Astrocyte (in vitro differentiated cells and primary cell): ENCODE measurements at places on chromosomes 2 and 18.

- peaks cover 33% of the 10 kb centered on the region for H3K4me1 ChIP-seq
- H3K4me3 ChIP-seq = no peak overlapping the region
- no peaks in the 10 kb centered on the region for H3K27me3 ChIP-seq
- no peak overlapping the region for H3K27ac ChIP-seq
These were observed 51.3 kb downstream of the ZNF516 start for GRCh38 chr18:76443519-76444445.

DNA sequence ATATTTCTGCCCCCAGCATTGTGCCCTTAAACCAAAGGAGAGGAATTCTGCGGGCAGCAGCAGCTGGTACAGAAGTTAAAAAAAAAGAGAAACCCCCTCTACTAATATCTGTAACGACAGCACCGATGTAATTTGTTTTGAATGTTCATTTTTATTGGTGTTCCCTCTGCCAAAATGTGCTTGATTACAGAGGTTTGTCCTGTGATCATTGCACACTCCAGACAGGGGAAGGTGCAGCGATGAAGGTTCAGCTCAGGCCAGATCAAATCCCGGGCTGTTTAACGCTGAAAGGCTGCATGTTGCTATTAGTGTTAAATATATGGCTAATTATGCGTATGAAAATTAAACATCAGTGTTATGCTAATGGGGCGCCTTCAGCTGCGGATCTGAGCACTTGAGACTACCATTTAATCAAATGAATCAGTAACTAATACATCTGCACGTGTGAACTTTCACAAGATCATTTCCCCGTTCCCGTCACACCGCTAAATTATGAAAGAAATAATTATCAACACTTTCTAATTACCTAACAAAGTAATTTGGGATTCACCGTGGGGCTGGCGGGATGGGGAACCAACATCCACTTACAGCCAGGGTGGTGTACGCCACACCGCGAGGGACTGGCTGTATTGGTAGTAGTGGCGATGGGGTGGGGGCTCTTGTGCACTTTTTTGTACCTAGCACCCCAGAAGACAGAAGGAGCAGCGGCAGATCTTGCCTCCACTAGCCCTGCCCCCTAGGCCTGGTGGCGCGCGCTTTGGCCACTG is 1.5 kb upstream of the DLX1 start:
- no peak for DNase-seq
- no peak overlapping the region for H3K27ac ChIP-seq
- no peak overlapping the region for H3K4me3 ChIP-seq
- peaks cover 89% of the 10 kb centered on the region for H3K27me3 ChIP-seq

- peaks cover 16% of the 10 kb centered on the region for H3K36me3 ChIP-seq
- H3K4me3 ChIP-seq = peak overlapping the region; percentile 98
- DNase-seq = no peak
- H3K4me1 ChIP-seq = peaks cover 47% of the 10 kb centered on the region
These were observed 318 bp upstream of the CDC42EP3 start for GRCh38 chr2:37671816-37672103.

GRCh38 chr2:235803028-235803427 is 309.2 kb downstream of the AGAP1 start:
- H3K4me3 ChIP-seq = no peak overlapping the region
- H3K27ac ChIP-seq = no peak overlapping the region
- peak; percentile 5 for DNase-seq
- no peaks in the 10 kb centered on the region for H3K27me3 ChIP-seq
- no peaks in the 10 kb centered on the region for H3K4me1 ChIP-seq
- no peaks in the 10 kb centered on the region for H3K36me3 ChIP-seq

DNA sequence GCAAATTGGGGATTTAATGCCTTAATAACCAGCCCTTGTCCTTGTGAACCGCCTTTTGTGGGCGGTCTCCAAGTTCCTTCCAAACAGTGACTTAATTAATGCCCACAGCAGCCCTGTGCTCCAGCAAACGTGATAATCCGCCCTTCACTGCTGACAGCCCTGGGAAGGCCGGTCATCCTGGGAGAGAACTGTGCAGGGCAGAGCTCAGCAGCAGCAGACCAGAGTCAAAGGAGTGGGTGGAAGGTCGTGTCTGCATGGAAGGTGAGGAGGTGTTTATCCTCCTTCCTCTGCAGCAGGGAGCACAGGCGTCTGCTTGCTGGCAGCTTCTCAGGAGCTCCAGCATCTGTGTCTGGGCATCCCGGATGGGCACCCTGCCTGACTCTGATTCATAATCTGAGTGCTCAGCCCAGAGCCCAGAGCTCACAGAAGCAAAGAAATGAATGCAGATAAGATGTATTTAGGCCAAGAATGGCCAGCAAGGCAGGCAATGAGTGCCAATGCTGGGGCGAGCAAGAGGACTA is 270.0 kb upstream of the PXDN start:
- peaks cover 2% of the 10 kb centered on the region for H3K27me3 ChIP-seq
- no peaks in the 10 kb centered on the region for H3K36me3 ChIP-seq
- H3K27ac ChIP-seq = peak overlapping the region; percentile 59
- DNase-seq = peak; percentile 86
- H3K4me1 ChIP-seq = peaks cover 40% of the 10 kb centered on the region

GRCh38 chr2:113876503-113877387 is 13.1 kb upstream of the ACTR3 start:
- no peak overlapping the region for H3K27ac ChIP-seq
- no peaks in the 10 kb centered on the region for H3K27me3 ChIP-seq
- H3K4me3 ChIP-seq = no peak overlapping the region
- peaks cover 19% of the 10 kb centered on the region for H3K4me1 ChIP-seq
- no peaks in the 10 kb centered on the region for H3K36me3 ChIP-seq

DNA sequence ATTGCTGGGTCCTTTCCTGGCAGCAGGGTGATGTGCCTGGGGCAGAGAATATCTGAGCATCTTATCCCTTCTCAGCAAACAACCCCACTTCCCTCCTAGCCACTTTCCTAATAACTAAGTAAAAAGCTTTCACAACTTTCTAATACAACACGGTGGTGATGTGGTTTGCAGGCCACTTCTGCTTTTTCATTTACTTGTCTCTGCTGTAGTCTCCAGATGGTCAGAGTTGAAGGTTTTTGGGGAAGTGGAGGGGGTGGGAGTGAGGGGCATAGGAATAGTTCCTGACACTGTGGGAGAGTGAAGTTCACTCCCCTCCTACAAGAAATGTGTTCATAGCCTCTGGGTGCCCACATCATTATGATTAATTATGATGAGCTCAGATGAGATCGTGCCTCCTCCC is 11.6 kb downstream of the OXER1 start:
- no peak for DNase-seq
- H3K4me3 ChIP-seq = no peak overlapping the region
- H3K27ac ChIP-seq = no peak overlapping the region

DNA sequence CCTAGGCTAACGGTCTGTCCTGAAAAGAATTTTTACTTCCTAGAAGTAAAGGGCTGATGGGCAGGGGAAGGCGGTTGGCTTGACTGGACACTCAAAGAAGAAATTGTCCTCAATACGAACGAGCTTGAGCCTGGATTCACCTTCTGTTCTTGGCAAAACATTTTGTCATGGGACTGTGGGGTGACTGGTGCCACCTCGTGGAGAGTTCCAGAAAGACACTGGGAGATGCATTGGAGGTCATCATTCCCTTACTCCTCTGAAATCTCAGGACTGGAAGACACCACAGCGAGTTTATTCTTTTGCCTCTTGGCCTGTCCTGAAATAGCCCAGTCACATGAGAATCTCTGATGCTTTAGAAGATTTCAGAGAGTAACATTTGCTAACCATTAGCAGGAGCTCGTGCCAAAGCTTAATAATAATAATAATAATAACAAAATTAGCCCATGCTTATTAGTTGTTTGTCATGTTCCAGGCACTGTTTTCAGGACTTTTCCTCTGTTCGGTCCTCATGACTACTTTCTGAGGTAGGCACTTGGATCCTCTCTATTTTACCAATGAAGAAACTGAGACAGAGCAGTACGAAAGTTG is 44.5 kb downstream of the TMEM182 start:
- no peak overlapping the region for H3K4me3 ChIP-seq
- no peaks in the 10 kb centered on the region for H3K36me3 ChIP-seq
- H3K4me1 ChIP-seq = no peaks in the 10 kb centered on the region
- DNase-seq = peak; percentile 38
- H3K27ac ChIP-seq = no peak overlapping the region

DNA sequence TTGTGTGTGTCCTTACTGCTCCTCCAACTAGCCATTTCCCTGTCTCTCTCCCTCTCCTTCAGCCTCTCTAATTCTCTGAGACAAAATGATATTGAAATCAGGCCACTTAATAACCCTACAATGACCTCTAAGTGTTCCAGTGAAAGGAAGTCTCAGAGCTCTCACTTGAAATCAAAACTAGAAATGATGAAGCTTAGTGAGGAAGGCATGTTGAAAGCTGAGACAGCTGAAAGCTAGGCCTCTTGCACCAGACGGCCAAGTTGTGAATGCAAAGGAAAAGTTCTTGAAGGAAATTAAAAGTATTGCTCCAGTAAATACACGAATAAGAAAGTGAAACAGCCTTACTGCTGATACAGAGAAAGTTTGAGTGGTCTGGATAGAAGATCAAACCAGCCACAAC is 72.9 kb downstream of the PRKCE start:
- no peaks in the 10 kb centered on the region for H3K36me3 ChIP-seq
- no peak overlapping the region for H3K27ac ChIP-seq
- DNase-seq = no peak
- H3K4me3 ChIP-seq = no peak overlapping the region
- H3K4me1 ChIP-seq = peaks cover 3% of the 10 kb centered on the region

DNA sequence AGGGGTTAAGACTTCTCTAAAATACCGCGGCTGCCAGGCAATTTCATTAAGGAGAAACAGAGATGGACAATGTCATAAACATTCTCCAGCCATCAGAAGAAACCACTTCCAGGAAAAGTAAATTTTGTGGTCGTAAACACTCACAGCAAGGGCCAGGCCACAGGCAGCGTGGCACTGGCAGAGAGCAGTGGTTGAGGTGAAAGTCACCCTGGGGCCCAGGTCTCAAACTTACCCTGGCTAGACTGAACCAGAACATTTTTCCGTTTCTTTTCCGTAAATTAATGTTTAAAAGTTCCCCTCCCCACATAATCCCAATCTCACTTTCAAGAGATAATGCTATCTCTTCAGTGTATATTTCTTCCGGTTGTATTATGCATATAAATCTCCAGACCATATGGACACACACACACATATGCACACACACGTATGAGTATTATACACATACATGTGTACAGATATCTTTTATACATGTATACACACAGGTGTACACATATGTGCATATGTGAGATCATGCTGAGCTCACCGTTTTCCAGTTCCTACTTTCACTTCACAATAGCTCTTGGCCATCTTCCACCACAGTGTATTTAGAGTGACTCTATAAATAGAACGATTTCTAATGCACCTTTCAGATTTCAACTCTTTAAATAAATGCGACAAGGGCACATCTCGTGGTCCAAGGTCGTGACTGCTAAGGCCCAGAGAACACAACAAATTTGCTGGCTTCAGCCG is 90.1 kb downstream of the MALT1 start:
- peaks cover 15% of the 10 kb centered on the region for H3K27me3 ChIP-seq
- H3K36me3 ChIP-seq = no peaks in the 10 kb centered on the region
- H3K4me1 ChIP-seq = no peaks in the 10 kb centered on the region
- H3K4me3 ChIP-seq = no peak overlapping the region

DNA sequence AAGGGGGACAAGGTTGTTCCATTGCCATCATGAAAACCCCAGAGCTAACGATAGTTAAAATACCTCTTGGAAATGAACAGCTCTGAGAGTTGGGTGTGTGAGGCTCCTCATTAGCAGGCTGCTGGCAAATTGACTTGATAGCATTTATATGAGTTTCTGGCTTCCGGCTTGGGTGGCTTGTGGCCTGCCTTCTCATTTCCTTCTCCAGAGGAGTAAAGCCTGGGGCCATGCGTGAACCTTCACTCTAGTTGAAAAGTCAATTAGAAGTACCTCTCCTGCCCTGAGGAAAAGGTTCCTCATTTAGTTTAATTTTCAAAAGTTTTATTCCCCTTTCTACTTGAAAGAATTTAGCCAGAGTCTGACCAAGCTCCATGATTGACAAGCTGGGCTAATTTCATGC is 67.1 kb downstream of the MGAT5 start:
- DNase-seq = no peak
- no peaks in the 10 kb centered on the region for H3K27me3 ChIP-seq
- H3K4me1 ChIP-seq = no peaks in the 10 kb centered on the region
- no peak overlapping the region for H3K4me3 ChIP-seq
- H3K36me3 ChIP-seq = no peaks in the 10 kb centered on the region

DNA sequence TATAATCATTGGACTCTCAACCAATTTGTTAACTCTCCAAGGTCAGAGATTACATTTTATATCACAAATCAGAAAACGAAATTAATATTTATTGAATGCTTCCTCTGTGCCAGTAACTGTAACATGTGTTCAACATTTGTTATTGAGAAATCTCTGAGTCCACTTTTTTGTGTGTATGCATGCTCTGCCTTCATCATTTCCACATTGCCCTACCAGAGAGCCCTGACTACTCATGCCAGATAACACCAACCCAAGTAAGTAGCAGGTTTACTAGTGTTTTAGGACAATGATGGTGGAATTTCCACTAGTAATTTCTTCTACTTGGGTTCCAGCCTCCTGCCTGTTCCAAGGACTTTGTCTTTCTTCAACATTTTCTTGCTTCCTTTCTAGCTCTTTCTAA is 14.2 kb upstream of the FAP start:
- H3K4me1 ChIP-seq = peaks cover 21% of the 10 kb centered on the region
- H3K36me3 ChIP-seq = no peaks in the 10 kb centered on the region
- H3K4me3 ChIP-seq = no peak overlapping the region
- no peak overlapping the region for H3K27ac ChIP-seq
